ENCODE measurements at places on chromosomes 2 and 18.

- DNase-seq: no peak
Observed at GRCh38 chr18:36889321-36889720, 60.4 kb downstream of the KIAA1328 start.

- DNase-seq: no peak
Observed at GRCh38 chr2:22076454-22076853, 952.7 kb downstream of the TDRD15 start.

GRCh38 chr18:32735781-32736180, 37.0 kb downstream of the KLHL14 start:
- DNase-seq: no peak

DNA sequence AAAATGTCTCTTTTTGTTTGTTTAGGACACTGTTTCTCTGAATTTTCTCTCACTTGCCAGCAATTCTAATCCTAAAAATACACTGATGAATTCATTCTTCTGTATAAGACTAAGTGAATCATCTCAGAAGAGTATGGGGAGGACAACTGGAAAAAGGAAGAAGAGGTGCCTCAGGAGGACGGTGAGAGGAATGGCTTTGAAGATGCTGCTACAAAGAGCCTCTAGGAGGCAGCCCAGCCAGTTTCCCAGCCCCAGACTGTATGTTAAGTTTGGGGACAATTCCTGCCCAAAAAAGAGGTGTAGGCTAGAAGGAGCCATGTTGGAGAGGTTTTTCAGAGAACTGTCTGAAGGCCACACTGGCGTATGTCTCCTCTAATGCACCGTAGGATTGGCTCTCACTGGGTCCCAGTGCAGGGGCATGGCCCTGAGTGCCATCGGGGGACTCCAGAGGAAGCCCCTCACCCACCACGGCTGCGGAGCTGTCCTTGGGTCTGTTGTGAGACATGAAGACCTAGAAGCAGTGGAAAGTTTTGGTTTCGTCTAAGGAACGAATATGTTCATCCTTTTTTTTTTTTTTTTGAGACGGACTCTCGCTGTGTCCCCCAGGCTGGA, 3.1 kb upstream of the SDC1 start:
- DNase-seq: no peak

DNA sequence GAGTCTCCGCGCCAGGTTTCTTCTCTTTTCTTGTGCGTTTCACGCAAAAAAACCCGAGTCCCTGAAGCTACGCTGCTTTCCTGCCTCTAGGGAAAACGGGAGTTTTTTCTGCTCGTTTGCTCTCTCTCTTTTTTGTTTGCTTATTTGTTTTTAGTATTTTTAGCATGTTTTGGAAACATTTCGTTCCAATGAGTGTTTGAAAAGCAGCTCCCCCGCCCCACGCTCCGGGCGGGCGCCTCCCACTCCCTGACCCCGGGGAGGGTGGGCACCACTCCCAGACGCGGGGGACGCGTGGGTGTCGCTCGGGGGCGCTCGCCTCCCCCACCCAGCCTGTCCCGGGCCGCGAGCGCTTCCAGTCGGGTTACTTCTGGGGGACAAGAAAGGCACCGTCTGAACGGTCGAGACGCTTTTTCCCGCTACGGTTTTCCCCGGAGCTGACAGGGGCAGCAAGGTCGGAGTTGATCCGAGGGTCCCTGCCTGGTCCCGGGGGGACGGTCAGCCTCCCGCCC, 446 bp upstream of the EFHD1 start:
- no peak for DNase-seq

- no peak for DNase-seq
Observed at GRCh38 chr18:22136395-22136794, 33.0 kb upstream of the GATA6 start.

GRCh38 chr18:29191263-29191662, 1014.3 kb upstream of the CDH2 start:
- no peak for DNase-seq

GRCh38 chr2:102910724-102911123, 148.9 kb downstream of the TMEM182 start:
- no peak for DNase-seq

GRCh38 chr18:13378150-13378549, 159.6 kb downstream of the LDLRAD4 start:
- no peak for DNase-seq

- no peak for DNase-seq
Observed at GRCh38 chr2:202135091-202135874, 62.2 kb downstream of the KIAA2012 start.

DNA sequence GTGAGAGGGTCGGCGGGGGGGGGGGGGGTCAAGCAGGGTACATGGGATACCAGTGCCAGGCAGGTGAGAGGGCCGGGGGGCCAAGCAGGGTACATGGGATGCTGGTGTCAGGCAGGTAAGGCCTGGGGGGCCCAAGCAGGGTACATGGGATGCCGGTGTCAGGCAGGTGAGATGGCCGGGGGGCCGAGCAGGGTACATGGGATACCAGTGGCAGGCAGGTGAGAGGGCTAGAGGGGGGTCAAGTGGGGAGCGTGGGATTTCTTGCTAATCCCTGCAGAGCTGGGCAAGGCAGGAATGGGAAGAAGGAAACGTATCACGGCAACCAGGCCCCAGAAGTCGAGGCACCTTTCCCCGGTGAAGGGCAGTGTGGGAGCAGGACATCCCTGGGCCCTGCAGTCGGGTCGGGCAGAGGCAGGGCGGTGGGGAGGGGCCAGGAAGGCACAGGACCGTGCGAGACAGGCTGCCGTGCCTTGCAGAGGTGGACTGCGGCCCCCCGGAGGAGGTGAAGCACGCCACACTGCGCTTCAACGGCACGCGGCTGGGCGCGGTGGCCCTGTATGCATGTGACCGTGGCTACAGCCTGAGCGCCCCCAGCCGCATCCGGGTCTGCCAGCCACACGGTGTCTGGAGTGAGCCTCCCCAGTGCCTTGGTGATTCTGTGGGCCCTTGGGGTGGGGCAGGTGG, 49.3 kb downstream of the MTERF4 start:
- DNase-seq: no peak

DNA sequence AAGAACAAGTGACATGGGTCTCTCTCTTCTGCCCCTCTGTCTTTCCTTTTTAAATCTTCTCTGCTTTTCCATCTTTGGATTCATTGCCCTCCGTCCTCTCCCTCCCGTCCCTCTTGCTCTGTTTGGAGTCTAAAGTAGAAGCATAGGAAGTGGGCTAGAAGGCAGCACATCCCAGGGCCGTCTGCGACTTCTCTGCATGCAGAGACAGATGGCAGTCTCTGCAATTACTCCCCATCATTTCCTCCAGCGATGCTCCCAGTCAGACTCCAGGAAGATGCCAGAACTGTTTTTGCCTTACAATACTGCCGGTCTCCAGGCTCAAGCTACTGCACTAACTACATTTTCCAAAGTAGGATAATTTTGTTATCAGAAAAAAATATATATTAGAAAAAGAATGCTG, 35.2 kb upstream of the LPIN2 start:
- DNase-seq: no peak

DNA sequence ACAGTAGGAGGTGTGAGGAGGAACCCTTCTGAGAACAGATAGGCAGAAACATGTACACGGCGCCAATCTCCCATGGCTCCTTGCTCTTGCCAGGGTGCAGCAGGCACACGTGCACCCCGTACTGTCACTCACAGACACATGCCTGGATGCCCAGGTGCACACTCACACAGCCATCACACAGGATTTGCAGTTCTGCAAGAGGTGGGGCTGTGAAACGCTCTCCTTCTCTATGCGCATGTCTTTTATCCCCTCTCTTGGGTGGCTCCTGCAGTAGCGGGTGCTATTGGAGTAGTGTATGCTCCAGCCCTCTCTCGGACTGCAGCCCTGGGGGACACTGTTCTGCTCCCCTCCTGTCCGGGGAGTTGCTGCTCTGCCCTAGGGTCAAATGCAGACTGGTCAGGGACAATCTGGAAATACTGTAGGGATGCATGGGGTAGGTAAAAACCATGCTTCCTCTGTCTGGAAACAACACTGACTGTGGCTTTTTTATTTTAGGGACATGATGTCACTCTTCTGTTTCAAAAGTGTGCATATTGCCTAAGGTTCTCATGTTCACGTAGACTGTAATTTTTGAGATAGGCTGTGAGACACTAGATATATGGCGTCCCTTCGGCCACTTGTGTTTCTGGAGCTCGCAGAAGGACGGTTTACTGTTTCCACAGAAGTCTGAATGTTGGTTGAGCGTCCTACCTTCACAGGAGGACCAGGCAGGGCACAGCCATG, 118.5 kb downstream of the PRKCE start:
- no peak for DNase-seq

- no peak for DNase-seq
Observed at GRCh38 chr2:209556354-209556961, 132.6 kb downstream of the MAP2 start.

DNA sequence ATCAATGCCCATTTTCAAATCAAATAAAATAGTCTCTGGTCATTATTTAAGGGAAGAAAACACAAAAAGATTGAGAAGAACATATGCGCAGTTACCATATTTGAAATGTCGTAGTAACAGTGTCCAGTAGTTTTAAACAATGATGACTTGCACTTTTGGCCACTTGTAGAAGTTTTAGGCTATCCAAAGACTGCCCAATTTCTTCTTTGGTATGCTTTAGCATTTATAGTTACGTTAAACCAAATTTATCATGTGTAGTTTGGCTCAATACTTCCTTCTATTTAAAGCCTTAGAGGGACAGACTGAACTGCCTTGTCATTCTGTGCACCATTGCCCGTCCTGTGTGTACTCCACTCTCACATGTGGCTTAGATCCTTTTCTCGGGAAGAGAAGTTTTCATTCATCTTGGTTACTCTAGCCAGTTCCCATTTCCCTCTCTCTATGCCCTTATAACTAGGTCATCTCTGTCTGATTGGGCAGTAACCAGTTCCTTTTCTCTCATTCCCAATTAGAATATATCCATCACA, 84.8 kb upstream of the TTN start:
- DNase-seq: no peak

- DNase-seq: no peak
Observed at GRCh38 chr2:43220229-43220751, 6.1 kb downstream of the ZFP36L2 start.

- no peak for DNase-seq
Observed at GRCh38 chr18:54222922-54223567, 1.4 kb downstream of the MBD2 start.

DNA sequence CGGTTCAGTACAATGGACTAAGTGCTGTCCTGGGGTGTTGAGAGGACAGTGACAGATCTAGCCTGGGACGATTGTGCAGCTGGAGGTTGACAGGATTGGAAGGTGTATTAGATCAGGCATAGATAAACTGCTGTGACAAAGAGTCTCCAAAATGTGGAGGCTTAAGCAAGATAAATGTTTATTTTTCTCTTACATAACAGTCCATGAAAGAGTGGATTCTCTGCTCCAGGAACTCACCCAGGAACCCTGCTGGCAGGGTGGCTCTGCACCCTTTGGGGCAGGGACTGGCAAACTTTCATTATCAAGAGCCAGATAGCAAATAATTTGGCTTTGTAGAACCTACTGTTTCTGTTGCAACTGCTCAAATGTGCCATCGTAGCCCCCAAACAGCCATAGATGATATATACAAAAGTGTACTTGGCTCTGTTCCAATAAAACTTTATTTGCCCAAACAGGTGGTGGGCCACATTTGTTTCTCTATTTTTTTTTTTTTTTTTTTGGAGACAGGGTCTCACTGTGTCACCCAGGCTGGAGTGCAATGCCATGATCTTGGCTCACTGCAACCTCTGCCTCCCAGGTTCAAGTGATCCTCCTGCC, 9.7 kb downstream of the HRH4 start:
- DNase-seq: no peak

- no peak for DNase-seq
Observed at GRCh38 chr2:53473236-53473635, 294.4 kb upstream of the CHAC2 start.

GRCh38 chr2:237509151-237509550, 22.1 kb downstream of the MLPH start:
- no peak for DNase-seq

GRCh38 chr2:175576875-175577274, 395.4 kb upstream of the ATP5MC3 start:
- no peak for DNase-seq

DNA sequence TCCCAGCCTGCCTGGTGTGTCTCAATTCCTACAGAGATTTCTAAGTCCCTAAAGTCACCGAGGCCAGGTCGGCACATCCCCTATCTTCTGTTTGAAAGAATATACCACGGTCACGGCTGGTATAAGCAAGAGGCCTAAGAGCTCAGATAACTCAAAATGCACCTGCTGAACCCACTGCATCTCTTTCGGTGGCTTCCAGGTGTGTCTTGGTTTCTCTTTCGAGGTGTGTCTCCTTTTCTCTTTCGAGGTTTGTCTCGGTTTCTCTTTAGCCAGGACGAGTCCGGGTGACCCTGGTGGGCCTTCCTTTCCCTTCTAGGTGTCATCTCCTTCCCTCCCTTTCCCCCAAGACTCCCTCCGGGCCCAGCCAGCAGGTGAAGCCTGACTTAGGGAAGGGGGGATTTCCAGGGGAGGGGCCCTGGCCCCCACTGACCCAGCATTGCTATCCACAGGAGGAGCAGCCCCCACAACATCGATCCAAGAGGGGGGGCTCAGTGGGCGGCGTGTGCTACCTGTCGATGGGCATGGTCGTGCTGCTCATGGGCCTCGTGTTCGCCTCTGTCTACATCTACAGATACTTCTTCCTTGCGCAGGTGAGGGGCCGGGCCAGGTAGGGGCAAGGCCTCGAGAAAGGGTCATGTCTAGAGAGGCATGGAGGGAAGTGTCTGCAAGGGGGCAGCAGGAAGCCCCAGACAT, 8.4 kb downstream of the ITM2C start:
- DNase-seq: no peak

- no peak for DNase-seq
Observed at GRCh38 chr2:164954954-164955701, at the start of gene SLC38A11. Gene SLC38A11 (minus strand): TSS chr2:164955525. CDS start chr2:164955247, 278 bp downstream.

DNA sequence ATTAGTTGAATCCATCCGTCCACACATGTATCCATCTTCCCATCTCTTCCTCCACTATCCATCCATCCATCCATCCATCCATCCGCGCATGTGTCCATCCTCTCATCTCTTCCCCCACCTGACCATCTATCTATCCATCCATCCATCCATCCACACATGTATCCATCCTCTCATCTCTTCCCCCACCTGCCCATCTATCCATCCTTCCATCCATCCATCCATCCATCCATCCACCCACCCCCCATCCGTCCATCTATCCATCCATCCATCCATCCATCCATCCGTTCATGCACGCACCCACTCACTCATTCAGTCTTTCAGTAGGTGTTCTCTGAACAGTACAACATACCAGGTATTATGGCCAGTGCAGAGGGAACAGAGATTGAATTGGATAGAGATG, 18.9 kb upstream of the GREB1 start:
- DNase-seq: no peak

DNA sequence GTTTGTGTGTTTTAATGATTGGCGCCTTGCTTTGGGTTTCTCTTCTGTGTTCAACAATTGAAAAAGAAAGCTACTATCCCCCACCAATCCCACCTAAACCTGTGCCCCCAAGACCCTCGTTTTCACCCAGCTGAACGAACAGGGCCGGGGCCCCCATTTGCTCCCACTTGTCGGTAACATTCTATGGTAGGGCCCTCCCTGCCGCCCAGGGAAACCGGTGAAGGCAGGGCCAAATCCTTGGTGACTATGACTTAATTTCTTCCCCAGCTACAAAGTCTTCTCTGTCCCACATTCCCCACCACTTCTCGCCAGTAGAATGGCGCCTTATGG, 598 bp upstream of the SNRNP200 start:
- DNase-seq: no peak

Data from NCI-H1930 (cell line).